ENCODE measurements at places on chromosomes 12 and 14.

- DNase-seq, result no peak
Measured at GRCh38 chr12:99152337-99152736, 495.2 kb upstream of the GARIN6 start.

- no peak for DNase-seq
Measured at GRCh38 chr14:43778570-43778936, 728.5 kb downstream of the FSCB start.

DNA sequence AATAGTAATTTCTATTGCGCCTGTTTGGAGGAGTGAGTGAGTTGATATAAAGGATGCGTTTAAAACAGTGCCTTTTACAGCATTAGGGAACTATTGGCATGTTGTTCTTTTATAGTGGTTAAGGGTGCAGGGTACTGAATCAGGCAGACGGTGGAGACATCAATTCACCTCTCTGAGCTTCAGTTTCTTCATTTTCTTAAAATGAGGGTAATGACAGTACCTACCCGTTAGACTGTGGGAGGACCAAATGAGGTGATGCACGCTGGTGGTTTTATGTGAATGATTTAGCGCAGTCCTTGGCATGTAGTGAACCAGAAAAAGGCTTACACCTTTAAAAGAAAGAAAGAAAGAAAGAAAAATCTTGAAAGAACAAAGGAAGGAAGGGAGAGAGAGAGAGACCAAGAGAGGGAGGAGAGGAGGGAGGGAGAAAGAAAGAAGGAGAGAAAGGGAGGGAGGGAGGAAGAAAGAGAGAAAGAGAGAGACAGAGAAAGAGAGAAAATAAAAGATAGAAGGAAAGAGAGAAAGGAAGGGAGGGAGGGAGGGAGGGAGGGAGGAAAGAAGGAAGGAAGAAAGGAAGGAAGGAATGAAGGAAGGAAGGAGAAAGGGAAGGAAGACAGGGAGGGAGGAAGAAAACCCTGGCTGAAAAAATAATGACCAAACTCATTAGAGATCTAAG lies 22.2 kb upstream of the CCND2 start:
- no peak for DNase-seq

- no peak for DNase-seq
Measured at GRCh38 chr14:100332797-100333196, 9.7 kb downstream of the SLC25A47 start.

GRCh38 chr12:66707002-66707697 lies 28.3 kb upstream of the GRIP1 start:
- no peak for DNase-seq

- no peak for DNase-seq
Measured at GRCh38 chr12:93072340-93072739, 143.2 kb upstream of the EEA1 start.

DNA sequence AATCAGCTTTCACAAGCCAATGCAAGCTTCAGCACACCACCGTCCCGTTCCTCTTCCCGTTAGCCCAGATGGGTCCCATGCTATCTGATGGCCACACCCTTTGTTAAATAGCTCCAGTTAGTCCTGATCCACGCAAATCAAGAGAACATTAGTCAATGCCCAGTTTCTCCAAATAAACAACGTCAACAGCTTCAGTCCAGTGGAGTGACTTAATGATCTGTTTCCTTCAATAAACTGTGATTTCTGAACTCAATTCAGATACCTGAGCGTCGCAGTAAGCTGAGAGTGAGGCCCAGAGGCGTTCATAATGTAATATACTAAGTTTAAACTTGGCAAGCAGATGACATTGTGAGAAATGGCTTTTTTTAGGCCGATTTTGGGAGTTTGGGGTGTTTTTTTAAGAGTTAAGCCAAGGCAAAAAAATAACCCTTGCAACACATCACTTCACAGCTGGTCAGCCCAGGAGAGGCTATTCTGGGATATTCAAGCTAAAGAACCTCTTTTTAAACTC lies 112.3 kb downstream of the ZFP36L1 start:
- DNase-seq, result no peak

DNA sequence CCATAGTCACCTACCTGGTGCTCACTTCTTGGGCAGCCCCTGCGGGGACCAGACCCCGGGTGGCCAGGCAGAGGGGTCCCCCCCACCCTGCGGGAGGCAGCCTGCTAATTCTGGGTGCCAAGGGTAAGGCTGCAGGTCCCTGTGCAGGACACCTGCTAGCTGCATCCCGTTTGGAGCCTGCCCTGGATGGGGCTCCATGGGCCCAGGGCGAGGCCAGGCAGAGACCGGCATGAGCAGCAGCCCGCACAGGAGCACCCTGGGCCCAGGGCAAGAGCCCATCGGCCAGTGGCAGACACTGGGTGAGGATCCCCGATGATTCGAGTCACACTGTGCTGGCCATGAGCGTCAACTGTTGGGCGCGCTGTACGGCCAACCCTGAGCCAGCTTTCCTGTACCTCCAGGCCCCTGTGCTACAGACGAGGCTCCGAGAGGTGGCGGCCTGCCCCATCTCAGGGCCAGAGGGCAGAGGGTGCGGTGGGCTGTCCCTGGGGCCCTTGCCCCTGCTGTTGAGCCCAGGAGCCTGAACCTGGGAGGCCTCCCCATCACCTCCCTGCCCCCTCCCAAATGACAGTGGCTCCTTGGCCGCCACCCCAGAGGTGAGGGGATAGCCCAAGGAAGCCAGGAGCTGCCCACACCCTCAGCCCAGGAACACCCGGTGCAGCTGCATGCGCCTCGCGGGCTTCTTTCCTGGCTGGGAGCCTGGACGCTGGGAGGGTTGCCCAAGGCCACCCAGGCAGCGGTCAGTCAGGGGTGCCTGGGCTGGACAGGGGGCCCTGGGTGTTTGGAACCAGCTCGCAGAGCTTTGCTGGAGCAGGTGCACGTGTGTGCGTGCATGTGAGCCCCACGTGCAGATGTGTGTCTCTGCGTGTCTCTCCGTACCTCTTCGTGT lies 47.7 kb downstream of the CYP46A1 start:
- DNase-seq, result peak; percentile 49

GRCh38 chr12:110641521-110641920 lies 27.6 kb downstream of the TCTN1 start:
- DNase-seq, result peak; percentile 73

- DNase-seq, result no peak
Measured at GRCh38 chr12:107271523-107271922, 178.2 kb upstream of the CRY1 start.

DNA sequence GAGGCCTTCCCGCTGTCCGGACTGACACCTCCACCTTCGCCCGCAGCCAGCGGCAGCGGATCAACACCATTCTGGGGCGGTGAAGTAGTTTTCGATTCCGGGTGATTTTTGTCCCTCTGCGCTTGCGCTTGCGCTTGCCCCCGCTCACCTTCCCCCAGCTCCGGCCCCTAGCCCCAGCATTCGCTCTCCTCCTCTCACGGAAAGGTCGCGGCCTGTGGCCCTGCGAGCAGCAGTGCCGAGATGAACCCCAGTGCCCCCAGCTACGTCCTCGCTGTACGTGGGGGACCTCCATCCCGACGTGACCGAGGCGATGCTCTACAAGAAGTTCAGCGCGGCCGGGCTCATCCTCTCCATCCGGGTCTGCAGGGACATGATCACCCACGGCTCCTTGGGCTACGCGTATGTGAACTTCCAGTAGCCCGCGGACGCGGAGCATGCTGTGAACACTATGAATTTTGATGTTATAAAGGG lies 22.7 kb upstream of the SRGAP1 start:
- DNase-seq, result no peak

- no peak for DNase-seq
Measured at GRCh38 chr12:6362403-6362802, 13.0 kb downstream of the SCNN1A start.

DNA sequence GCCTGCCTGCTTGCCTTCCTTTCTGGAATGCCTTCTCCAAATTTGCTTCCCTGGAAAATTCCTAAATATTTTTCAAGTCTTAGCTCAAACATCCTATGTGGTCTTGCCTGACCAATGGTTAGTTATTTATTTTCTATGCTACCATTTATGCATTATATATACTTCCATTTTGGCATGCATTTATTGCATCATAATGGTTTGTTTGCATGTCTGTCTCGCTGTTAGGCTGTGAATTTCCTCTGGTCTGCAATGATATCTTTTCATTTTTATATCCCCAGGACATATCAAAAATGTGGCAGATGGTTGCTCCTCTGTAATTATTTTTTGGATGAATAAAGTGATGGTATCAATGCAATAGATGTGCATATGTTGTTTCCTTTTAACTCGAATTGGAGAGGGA lies 30.5 kb downstream of the ATL1 start:
- no peak for DNase-seq

DNA sequence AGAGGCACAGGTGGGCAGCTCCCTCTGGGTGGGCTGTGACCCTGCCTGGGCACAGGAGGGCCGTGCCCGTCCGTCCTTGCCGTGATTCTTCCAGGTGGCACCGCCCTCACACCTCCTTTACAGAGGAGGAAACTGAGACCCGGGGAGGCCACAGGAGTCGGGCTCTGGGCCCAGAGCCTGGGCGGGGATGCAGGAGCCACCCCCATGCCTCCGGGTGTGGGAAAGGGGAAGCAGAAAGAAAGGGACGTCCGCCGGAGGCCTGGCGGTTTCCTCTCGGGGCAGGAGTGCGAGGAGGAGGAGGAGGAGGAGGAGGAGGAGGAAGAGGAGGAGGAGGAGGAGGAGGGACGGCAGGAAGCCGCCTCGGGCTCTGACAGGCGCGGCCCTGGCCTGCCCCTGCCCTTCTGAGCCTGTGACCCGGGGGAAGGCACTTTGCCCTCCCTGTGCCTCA lies 23.0 kb downstream of the SH2B3 start:
- DNase-seq, result no peak

- no peak for DNase-seq
Measured at GRCh38 chr12:78725951-78726580, 138.5 kb upstream of the SYT1 start.

- DNase-seq, result no peak
Measured at GRCh38 chr12:95231190-95231589, 13.6 kb downstream of the VEZT start.

DNA sequence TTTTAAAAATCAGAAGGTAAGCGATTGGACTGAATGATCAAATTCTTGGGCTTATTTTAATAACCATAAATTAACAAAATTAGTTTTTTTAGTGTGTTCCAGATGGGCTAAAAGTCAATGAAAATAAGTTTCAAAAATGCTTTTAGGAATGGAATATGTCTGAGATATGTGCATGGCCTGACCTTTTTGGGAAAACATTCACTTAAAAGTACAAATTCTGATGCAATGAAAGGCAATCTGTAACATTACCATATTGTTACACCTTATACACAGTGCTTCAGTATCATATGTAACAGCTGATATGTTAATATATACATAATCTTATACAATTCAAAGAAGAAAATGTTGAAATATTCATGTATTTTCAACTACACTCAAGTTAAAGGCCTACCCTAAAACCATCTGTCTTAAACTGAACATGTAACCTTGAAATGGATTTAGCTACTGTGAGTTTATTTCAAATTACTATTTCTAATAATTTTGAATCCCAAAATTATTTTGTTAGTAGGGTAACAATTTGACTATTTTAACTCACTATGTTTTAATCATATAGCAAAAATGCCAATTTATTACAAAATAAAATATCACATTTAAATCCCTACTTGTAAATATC lies 84.8 kb downstream of the EEA1 start:
- DNase-seq, result no peak

DNA sequence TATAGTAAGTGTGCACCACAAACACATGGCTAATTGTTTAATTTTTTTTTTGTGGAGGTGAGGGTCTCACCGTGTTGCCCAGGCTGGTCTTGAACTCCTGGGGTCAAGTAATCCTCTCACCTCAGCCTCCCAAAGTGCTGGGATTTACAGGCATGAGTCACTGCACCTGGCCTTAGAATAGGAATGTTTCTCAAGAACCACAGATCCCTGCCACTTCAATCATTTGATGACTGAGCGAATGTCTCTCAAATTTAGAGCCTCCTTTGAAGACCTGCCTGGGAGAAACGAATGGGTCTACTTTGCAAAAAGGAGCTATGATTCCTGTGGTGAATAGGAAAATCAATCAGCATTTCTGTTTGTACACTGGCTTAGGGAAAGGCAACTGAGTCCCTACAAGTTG lies 33.5 kb upstream of the CHST11 start:
- no peak for DNase-seq

DNA sequence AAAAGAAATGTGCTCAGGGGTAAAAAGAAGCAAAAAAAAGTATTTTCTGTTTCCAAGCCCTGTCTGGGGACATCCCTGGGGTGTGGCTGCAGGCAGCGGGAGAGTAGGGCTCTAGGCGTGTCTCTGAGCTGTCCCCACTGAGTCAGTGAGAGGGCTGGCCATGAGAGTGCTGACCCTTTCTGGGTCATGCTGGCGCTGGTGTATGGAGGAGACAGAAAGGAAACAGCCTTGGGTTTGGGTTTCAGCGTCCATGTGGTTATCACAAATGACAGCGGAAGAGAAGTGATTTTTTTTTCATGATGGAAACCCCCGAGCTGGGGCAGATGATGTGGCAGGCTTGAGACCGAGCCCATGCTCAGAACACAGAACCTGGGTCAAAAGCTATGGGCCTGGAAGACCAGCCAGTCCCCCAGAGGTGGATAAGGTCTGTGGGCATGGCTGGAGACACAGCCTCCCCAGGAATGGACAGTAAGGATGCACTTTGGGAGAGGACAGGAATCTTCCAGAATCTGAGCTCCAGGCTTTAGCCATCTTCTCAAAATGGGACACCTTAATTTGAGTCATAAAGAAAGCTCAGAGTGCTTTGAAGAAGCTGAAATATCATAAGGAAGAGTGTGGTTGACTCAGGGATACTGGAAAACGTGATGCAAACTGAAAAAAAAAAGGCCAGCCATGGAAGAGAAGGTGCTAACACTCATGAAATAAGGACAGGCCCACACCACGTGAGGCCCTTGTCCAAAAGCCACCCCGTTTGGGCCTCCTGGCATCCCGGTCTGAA lies 36.2 kb downstream of the SYNE3 start:
- DNase-seq, result no peak

DNA sequence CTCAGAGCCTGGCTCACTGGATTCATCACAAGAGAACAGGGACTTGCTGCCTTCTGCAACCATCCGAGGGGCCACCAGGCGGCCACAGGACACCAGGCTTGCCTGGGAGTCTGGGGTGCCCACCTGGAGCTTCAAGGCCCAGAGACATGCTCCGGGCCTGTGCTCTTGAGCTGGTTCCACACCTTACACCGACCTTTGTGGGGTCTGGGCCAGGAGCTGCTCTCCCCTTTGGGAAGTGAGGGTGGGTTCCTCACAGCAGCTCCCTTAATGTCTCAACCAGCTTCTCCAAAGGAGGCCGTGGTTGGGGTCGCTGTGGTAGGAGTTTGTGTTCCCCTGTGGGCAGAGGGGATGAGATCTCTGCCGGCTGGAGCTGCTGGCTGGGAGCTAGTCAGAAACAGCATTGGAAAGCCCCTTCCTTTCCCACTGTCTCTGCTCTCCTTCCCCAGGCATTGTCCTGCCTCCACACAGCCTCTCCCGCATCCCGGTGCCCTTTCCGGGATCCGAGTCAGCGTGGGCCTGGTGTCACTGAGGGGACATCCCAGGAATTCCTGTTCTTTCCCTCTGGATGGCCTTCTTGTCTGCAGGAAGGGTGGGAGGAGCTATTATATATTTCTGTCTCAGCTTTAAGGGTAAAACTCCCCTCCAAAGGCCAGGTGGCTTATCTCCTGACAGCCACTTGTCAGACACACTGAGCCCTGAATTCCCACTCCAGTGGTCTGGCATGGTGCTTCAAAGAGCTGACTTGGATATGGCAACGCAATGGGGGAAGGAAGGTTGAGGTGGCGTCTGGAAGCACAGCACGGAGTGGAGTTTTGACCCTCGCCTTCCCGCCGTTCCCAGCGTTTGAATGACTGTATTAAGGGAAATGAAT lies 5.1 kb upstream of the PAPLN start:
- DNase-seq, result peak; percentile 72
